Eye (tissue), 1 donor: ENCODE measurements at places on chromosomes 1 and 21.

DNA sequence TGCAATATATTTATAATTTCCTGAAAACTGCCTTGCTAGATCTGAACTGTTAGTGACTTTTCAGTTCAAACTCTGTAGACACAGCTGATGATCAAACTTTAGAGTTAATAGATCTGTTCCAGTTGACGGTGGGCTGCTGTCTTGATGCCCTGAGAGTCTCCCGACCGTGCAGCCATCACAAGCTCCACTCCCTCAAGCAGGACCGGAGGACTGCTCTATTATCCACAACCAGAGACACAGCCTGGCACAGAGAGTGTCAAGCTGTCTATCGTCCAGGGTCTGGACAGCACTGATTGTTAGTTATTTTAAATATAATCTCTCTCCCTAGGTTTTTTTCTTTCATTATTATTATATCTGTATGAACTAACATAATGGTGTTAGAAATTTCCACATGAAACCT lies 8.0 kb downstream of the CHODL start:
- DNase-seq = peak; percentile 18

GRCh38 chr1:190752131-190752530 lies 274.5 kb upstream of the BRINP3 start:
- DNase-seq = no peak

DNA sequence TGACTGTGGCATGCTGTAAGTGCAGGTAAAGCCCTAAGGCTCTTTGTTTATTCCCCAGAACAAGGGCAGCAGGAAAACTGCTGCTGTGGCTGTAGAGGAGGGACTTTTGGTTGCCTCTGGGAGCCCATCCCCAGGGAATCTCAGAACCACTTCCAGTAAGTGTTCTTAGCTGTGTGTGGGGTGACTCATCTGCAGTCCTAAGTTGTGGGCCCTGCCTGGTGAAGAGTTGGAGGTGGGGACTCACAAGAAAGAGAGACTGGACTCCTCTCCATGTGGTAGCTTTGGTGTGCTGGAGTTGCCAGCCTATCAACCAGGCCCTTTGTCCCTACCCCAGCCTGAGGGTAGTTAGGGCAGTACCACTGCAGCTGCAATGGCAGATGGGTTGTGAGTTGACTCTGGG lies 24.0 kb upstream of the DENND1B start:
- no peak for DNase-seq

DNA sequence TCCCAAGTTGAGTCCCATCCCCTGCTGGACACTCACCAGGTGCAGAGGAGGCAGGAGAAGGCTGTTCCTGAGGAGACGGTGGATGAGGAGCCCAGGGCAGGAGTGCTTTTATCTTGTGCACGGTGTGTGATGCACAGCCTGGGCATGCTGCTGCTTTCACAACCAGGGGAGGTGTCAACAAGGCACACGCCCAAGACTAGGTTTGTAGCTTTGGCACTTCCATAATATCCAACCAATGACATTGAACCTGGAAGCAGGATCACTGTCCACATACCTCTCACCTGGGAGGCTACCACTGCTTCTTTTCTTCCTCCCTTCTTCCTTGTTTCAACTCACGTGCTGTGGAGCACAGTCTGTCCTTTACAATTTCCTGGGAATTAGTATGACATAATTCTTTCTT lies at the start of gene LCE3D:
Gene LCE3D, minus strand, starts transcription at position 84 of the 400 bp plus-strand sequence. CDS start 580 bp downstream, outside the sequence.
- DNase-seq = no peak

GRCh38 chr1:2609319-2610035 lies 22.9 kb downstream of the PRXL2B start:
- DNase-seq = no peak

DNA sequence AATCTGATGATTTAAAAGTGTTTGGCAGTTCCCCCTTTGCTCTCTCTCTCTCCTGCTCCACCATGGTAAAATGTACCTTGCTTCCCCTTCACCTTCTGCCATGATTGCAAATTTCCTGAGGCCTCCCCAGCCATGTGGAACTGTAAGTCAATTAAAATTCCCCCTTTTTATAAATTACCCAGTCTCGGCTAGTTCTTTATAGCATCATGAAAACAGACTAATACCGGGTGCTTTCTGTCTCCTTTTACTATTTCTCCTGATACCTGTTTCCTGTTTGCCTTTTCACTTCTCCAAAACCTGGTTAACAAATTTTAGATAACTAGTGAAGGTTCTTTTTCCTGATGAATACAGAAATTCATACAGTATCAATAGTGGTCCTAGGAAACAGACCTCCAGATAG lies 1670.3 kb downstream of the MRPL39 start:
- DNase-seq = no peak

DNA sequence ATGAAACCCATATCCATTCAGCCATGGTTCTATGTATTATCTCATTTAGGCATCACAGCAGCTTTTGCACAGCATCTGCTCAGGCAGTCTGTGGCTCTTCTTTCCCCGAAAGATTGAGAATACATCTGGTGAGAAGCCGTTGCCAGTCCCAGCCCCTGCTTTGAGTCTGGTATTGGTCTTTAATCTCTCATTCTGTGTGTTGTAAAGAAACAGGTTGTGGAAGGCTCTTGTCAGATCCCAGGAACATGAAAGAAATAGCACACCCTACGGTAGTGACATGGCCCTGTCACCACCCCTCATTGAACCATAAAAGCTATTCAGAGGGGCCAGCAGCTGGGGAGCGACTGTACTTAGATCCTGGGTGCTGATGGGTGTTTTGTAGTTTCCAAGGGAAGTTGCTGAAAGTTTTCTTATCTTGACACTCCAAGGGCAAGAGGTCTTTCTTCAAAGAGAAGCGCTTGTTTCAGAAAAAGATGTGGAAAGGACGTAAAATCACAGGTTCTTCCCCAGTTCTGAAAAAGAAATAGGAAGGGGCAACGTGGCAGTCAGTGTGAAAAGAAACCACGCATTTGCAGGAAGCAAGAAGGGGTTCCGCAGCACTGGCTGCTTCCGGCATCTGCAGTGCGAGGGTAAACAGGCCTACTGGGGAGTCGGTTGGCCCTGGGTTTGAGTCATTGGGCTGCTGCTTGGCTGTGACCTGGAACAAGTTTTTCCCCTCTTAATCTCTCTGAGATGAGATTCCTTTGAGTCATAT lies 145.0 kb downstream of the DHRS3 start:
- DNase-seq = no peak

DNA sequence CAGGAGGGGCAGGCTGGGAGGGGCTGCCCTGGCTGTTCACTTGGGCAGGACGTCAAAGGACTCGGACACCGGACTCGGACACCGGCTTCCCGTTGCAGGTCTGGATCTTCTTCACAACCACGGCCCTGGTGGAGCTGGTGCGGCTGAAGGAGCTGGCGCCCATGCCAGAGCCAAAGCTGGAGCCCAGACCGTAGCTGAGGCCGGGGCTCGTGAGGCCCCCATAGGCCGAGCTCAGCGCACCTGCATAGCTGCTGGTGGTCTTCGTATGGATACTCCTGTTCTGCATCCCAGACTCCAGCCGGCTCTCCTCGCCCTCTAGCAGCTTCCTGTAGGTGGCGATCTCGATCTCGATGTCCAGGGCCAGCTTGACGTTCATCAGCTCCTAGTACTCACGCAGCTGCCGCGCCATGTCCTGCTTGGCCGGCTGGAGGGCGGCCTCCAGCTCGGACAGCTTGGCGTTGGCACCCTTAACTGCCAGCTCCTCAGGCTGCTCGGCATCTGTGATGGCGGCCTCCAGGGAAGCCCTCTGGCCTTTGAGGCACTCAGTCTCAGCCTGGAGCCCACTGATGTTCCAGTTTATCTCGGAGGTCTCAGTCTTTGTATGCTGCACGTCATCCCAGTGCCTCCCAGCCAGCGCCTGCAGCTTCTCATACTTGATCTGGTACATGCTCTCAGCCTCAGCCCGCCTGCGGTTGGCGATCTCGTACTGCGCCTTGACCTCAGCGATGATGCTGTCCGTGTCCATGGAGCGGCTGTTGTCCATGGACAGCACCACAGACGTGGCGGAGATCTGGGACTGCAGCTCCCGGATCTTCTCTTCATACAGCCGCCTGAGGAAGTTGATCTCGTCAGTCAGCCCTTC lies 15.1 kb upstream of the KLF17 start:
- peak; percentile 49 for DNase-seq

DNA sequence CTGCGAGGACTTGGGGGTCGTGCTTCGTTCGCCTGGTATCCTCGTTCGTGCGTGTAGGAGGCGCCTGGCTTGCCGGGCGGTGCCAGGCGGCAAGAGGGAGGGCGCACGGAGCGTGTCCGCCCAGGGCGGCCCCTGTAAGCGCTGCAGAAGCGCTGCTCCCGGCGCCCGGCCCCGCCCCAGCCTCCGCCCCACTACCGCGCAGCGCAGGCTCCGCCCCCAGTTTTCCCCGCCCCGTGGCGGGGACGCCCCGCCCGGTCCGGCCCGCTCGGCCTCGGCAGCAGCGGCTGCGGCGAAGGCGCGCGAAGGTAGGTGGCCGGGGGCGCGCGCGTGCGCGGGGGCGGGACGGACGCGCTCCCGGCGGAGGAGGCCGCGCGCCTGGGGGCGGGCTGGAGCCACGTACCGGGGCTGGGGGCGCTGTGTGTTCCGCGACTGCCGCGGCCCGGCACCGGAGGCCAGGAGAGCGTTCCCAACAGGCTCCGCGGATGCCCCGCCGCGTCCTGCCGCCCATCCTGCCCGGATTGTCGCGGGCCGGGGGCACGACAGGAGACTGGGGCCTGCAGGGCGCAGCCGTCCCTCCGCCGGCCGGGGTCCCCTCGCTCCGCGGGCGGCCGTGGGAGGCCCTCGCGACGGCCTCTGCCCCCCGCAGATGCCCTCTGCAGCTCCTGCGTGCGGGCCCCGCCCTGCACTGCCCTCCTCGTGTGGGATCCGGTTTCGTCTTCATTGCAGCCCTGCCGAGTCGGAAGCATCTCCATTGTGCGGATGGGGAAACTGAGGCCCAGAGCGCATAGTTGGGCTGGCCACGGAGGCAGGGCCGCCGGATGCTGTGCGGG lies 7.7 kb upstream of the CROCC start:
- peak; percentile 99 for DNase-seq

GRCh38 chr1:9249534-9250410 lies 15.2 kb downstream of the H6PD start:
- DNase-seq = peak; percentile 61

DNA sequence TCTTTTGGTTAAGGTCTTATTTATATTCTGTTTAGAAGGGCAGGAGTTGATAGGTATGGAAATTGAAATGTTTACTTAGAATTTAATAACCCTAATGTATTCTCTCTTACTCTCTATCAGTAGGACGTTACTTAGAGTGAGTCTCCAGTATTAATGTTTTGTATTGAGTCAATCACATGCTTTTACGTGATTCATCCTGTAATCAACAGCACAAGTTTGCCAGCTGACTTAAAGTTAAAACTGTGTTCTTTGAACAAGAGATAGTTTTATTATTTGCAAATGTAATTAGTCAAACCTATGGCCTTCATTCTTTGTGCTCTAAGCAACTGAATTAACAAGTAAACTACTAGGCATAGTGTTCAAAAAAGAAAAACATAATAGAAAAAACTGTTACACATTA lies 57.3 kb downstream of the PKN2 start:
- DNase-seq = no peak

GRCh38 chr1:231193710-231194340 lies 32.0 kb downstream of the TRIM67 start:
- no peak for DNase-seq

DNA sequence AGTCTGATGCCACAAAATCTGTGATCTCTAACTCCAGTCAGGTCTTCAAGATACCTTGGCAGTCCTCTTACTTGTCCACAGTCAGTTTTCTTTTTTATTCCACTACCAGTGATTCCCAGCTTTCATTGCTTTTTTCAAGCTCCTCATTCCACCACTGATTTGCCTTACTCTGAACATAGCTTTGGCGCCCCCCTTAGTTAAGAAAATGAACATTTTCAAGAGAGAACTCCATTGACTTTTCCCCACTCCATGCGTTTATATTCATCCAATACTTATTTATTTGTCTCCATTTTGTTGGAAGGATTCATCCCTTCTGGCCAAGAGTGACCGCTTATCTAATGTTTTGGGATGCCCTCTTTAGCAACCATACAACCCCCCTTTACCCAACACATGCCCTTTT lies 33.9 kb upstream of the IPO9 start:
- DNase-seq = peak; percentile 37

DNA sequence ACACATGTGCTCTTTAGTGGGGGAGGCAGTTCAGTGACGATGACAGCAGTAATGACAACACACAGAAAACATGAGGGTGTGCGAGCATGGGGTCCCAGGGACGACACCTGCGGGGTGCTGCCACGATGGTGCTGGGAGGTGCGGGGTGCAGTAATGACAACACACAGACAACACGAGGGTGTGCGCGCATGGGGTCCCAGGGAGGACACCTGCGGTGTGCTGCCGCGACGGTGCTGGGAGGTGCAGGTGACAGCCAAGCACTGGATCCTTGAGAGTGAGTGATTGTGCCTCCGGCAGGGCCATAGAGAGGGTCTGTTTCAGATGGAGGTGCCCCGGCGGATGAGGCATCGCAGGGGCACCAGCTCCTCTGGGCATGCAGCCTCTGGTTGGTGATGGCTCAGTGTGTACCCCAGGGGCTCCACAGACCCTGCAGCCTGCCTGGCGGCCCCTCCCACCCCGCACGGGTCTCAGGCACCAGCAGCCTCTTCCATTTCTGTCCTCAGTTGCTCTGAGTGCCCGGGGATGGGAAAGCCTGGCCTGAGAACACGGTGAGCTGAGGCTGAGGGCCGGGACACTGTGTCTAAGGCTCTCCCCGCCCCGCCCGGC lies 191.7 kb upstream of the ARHGEF16 start:
- DNase-seq = no peak

DNA sequence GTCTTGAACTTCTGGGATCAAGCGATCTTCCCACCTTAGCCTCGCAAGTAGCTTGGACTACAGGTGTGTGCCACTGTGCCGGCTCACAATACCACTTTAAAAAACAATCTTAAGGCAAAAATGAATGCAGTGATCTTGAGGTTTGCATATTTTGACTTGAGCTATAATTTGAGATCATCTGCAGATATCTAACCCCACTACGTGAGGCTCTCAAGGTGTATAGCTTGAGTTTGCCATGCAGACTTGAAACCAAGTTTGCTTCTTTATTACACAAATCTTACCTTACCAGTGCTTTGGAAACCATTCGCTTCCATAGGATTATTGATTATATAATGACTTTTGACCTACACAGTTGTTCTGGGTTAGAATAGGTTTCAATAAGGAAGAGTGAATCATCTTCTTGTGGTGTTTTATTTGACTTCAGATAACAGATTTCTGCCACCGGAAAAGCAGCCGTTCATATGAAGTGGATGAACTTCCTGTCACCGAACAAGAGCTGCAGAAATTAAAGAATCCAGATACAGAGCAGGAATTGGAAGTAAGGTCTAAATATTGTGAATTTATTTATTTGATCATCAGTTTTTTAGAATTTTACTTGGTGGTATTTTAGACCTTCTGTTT lies 155.1 kb downstream of the VPS13D start:
- no peak for DNase-seq

DNA sequence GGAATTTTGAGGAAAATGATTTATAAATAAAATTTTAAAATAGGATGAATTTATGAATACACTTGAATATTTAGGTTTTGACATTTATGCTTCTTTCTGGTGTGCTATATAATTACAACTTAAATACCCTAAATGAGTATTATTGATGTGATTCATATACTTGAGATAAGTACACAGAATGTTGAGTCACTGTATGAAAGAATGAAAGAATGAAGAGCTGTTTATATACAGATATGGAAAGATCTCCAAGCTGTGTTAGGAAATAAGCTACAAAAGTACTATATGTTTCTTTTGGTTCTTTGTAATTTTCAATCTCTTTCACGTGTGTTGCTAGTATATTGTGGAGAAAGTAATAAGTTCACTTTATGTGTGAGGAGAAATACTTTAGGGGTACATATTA lies 147.2 kb downstream of the RASAL2 start:
- no peak for DNase-seq
